ENCODE measurements at places on chromosomes 7 and 10.

GRCh38 chr7:72035266-72035665 lies 376.9 kb downstream of the CALN1 start:
- no peak for DNase-seq

DNA sequence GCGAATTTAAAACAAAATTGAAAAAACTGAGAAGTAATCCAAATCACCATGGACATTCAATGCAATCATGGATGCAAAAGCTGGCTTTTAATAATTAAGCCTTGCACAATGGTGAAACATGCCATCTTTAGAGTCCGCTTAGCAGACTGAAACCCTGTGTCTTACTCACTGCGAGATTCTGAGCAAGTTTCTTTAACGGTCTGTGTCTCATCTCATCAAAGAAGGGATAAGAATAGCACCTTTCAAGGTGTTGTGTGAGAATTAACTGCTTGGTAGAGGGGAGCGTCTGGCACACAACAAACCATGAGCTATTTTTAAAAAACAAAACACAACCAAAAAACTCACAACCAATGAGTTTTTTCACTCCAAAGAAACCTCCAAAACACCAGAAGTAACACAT lies 21.4 kb downstream of the ACBD7 start:
- DNase-seq = no peak

- DNase-seq = no peak
Measured at GRCh38 chr10:94678475-94678874, 5.1 kb upstream of the CYP2C18 start.

GRCh38 chr10:117417196-117417595 lies 42.0 kb upstream of the PDZD8 start:
- DNase-seq = no peak

GRCh38 chr10:14416308-14416700 lies 85.6 kb upstream of the FRMD4A start:
- peak; percentile 97 for DNase-seq

GRCh38 chr10:6978187-6978627 lies 398.1 kb upstream of the PRKCQ start:
- DNase-seq = no peak

GRCh38 chr7:120504386-120504785 lies 231.4 kb downstream of the KCND2 start:
- DNase-seq = no peak

DNA sequence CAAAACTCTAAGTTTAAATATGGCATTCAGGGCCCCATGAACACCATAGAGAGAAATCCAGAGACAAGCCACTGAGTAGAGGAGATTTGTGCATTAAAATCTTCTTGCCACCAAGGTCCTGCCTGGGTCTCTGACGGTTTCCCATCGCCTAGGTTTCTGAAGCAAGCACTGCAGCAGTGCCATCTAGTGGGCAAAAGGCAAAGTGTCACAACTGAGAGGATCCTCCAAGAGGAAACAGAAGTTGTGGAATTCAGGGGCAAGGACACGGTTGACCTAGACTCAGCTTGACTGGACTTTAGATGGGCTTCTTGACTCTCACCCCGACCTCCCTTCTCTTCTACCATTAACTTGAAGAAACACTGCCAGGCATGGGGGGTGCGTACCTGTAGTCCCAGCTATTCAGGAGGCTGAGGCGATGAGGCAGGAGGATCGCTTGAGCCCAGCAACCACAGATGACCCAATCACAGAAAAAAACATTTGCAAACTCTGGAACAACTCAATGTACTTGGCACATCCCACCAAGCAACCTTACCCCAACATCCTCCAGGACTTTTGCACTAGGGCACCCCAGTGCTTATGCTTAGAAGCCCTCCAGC lies 604.1 kb downstream of the GALNT17 start:
- no peak for DNase-seq

GRCh38 chr7:20738518-20739481 lies 47.9 kb downstream of the SP8 start:
- peak; percentile 29 for DNase-seq

DNA sequence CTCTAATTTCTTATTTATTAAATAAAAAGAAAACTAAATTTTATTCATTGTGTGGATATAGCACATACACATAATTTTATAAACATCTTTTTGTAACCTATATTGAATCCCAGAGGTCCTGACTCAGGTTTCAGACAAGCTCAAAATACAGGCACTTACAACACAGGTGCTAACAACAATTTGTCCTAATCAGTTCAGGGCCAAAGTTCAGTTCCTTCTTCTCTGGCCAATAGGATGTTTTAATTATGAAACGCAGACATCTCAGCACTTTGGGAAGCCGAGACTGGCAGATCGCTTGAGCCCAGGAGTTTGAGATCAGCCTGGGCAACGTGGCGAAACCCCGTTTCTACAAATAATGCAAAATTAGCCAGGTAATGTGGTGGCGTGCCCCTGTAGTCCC lies 15.0 kb downstream of the RPA3 start:
- DNase-seq = no peak

DNA sequence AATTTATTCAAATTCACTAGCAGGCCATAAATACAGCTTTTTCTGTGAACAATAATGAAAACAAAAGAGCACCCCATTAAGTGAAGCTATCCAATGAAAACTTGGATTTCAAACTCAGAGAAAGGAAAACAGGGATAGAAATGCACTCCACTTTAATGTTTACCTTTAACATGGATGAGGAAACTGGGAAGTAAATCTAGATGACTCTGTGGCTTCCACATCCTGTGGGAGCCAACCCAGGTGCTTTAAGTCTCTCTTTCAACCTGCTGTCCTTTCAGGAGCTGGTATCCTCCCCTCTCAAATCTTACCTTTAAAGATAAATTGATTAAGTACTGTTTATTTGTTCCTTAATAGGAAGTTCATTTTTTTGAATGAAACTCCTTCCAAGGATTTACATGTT lies 21.5 kb upstream of the SGMS1 start:
- DNase-seq = no peak

DNA sequence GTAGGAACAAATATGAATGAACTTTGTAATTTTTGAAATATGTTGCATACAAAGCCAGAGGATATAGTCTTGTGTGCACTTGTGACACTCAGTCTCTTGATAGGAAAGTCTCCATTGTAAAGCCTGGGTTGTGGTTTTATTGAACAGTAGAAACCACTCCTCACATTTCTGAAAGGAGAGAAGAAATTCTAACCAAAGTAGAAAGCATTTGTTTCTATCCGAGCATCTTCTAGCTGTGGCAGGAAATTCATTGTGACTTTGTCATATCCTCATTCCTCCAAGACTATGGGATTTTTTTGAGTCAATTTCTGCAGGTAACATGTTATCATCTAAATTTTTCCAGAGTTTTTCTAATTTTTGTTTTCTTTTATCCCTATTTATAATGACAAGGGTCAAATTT lies 55.5 kb upstream of the NCF1 start:
- no peak for DNase-seq

DNA sequence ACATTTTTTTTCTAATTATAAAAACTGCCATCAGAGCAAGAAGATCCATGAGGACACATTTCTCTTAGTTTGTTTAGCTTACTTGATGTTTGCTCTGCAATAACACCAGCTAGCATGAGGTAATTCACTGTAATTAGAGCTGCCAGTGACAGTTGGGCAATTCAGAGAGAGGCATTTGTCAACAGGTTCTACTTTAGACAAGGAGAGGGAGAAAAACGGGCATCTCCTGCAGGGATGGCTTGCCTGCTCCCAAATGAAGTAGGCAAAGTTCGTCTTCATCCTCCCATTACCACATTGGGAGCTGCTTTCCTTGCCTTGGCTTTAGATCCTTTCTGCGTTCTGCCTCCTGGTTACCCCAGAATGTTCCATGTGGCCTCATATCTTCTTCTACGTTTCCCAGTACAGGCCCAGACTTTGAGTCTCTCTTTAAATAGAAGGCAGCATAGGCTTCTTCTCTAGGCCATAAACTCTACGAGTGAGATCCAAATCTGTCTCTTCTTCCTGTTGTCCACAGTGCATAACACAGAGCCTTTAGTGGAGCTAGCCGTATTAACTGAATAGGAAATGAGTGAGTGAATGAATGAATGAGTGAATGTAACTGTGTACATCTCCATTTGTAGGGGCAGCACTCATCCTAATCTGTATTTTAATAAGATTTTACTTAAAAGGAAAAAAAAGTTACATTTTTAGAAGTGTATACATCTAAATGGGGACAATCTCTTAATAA lies 21.2 kb downstream of the ASB15 start:
- DNase-seq = no peak

DNA sequence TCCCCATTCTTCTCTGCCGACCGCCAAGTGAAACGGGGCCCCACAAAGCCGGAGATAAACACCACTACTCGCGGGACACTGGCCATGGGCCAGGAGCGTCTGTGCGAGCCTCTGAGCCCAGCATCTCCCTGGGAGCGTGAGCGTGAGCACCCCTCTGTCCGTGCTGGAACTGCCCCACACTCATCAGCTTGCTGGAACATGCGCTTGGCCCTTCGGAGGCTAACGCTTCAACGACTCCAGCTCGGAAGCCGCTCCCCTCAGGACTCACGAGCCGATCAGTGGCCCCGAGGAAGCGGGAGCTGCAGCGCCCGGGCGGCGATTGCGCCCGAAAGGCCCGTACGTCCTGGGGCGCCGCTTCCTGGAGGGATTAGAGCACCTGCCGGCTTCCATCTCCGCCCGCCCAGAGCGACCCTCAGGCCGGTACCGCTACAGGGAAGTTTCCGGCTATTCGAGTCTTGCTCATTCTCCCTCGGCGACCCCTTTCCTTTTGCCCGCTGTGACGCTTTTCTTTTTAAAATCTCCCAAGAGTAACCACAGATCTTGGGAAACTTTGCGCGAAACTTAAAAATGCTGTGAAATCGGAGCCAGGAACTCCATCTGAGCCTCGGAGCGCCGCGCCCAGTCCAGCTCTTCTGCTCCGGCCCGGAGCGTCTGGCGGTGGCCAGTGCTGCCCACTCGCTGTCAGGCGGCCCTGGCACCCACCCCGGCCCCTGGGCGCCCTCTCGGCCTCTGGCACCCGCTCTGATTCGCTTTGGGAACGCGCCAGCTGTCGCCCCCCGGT lies 1.0 kb downstream of the TLL2 start:
- no peak for DNase-seq

GRCh38 chr10:86868353-86868752 lies 89.1 kb downstream of the MMRN2 start:
- peak; percentile 80 for DNase-seq

DNA sequence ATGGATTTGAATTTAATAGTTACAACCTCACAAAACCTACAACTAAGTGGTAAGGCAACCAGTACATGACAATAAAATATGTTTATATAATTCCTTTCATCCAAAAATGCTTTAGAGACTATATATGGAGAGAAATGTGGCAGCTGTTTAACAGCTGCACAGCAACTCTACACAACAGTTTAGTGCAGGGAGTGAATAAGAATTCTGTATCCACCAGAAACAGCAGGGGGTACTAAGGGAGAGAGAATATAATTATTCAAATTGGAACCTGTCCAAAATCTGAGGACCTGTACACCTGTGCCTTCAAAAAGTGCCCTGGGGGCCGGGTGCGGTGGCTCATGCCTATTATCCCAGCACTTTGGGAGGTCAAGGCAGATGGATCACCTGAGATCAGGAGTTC lies 49.6 kb downstream of the POLL start:
- no peak for DNase-seq

GRCh38 chr10:102046095-102046494 lies 9.9 kb downstream of the ARMH3 start:
- no peak for DNase-seq

DNA sequence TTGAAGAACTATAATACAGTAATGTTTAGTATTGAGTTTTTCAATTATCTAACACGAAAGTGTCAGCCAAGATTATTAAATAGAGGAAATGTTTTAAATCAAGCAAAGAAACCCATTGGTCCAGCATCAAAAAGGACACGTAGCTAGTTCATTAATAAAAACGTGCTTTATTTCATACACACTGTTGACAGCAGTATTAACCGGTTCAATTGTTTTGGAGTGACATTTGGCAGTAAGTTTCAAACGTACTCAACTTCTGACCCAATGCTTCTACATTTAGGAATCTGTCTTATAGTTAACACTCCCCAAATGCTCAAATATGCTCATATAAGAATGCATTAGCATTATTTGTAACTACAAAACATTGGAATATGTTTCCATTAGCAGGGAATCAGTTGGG lies 41.3 kb downstream of the SLC16A12 start:
- no peak for DNase-seq

GRCh38 chr10:125299461-125299860 lies 139.1 kb upstream of the CTBP2 start:
- DNase-seq = no peak

- DNase-seq = no peak
Measured at GRCh38 chr10:130046591-130046990, 64.0 kb downstream of the C10orf143 start.

- DNase-seq = no peak
Measured at GRCh38 chr10:59126991-59127390, 49.5 kb upstream of the PHYHIPL start.

DNA sequence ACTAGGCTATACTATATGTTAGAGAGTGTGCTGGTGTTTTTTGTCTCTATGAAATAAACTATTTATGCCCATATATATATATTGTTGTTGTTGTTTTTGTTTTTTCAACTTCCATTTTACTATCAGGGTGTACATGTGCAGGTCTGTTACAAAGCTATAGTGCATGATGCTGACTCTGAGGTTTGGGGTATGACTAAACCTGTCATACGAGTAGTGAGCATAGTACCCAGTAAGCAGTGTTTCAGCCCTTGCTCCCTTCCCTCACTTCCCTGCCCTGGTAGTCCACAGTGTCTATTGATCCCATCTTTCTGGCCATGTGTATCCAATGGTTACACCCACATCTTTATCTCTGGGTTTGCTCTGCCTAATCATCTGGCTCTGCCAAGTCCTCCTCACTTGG lies 101.8 kb downstream of the FAS start:
- DNase-seq = no peak

DNA sequence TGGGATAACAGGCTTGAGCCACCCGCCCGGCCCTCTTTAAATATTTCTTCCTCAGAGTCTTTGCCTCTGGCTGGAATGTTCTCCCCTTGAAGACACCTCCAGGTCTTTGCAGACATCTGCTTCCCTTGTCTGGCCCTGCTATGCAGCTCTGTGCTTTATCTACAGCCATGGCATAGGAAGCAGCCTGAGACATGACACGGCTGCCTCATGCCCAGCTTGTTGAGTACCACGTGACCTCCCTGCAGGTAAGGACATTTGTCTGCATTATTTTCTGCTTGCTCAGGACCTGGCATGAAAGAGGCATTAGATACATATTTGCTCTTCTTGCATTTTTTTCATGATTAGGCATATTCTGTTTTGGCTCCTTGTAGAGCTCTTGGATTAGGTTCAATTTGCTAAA lies 113.8 kb upstream of the KLF6 start:
- peak; percentile 56 for DNase-seq

DNA sequence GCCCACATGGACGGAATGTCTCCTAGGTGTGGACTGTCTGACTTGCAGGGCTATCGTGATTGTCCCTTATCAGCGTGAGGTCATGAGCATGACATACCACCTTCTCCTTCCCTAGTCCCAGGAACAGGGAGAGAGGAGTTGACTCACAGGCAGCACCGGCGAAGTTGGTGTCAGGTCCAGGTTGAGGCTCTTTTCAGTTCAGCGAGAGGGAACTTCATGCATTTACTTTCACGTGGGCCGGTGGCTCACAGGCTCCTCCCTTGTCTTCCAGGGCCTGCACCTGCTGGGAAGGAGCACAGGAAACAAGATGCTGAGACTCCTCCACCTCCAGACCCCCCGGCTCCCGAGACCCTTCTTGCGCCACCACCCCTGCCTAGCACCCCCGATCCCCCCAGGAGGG lies 46.1 kb downstream of the PROSER2 start:
- DNase-seq = no peak

All from NCI-H226 (cell line).